ENCODE measurements at places on chromosomes 5 and 9.

- no peak for DNase-seq
Measured at GRCh38 chr5:167864801-167865200, 426.6 kb upstream of the WWC1 start.

DNA sequence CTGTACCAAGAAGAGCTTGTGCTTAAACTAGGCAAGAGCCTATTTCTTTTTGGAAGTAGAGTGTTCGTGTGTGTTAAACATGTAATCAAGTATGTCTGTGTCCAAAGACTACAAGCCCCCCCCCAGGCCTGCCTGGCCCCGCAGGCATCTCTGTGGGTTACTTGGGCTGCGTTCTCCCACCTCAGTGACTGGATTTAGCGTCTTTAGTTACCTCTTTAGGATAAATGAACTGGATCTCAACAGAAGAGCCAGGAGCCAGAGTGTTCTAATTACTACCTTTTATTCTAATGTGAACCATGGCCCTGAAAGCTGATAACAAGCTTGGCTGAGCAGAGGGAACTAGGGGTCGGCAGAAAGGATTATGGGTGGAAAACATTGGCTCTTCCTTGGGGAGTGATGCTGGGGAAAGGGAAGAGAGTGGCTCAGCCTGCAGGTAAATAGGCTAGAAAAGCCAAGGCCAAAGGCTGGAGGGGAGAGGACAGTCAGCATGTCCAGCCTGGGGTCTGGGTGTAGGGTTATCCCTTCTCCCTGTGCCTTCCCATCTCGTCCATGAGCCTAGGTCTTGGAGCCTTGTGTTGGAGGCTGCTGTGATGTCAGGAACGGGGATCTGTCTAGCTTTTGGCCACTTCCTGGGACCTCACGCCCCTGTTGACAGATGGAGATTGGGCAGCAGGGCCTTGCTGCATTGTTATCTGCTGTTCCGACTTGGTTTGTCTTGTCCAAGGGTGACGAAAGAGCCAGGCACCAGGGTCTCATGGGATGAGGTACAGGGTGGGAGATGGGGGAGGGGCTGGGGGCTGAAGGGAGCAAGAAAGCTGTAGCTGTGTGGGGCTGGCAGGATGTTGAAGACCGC, 11.1 kb downstream of the CD74 start:
- no peak for DNase-seq

GRCh38 chr5:143213851-143214363, 189.6 kb downstream of the NR3C1 start:
- DNase-seq = peak; percentile 27

GRCh38 chr9:69307446-69308205, 17.4 kb upstream of the ENTREP1 start:
- DNase-seq = peak; percentile 90

GRCh38 chr9:99259231-99259918, 37.3 kb downstream of the SEC61B start:
- peak; percentile 63 for DNase-seq

- no peak for DNase-seq
Measured at GRCh38 chr5:42991404-42992087, 48.6 kb downstream of the ANXA2R start.

All from tongue (tissue), 3 donors.